ENCODE measurements at places on chromosomes 1 and 21.

- DNase-seq, result no peak
These were observed 950 bp upstream of the INKA2 start for GRCh38 chr1:111739925-111740765.

DNA sequence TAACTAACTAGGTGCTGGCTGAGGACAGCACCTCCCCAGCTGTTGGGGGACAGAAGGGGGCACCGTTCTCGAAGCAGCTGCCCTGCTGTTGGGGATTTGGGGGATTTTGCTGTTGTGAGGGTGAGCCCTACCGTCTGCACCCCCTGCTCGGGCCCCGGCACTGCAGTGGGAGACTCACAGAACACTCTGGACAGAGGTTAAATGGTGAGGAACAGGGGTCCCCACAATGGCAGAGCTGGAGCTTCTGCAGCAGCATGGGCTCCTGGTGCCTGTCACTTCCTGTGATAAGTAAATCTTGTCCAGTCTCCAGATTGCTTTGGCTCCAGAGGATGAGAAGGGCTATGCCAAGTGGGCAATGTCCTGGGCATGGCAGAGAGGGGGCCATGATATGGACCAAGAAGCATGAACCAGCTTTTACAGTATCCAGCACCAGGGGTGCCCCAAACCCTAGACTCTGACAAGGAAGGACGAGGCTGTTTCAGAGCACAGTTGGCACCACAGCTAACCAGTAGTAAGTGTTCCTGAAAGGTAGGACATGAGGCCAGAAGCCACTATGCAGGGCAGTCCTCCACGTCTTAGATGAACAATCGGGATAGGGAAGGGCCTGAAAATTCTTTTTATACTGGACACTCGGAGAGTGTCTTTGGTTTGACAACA, 365.1 kb upstream of the VAMP3 start:
- DNase-seq, result no peak

- no peak for DNase-seq
These were observed 198.9 kb downstream of the NTNG1 start for GRCh38 chr1:107339775-107340174.

DNA sequence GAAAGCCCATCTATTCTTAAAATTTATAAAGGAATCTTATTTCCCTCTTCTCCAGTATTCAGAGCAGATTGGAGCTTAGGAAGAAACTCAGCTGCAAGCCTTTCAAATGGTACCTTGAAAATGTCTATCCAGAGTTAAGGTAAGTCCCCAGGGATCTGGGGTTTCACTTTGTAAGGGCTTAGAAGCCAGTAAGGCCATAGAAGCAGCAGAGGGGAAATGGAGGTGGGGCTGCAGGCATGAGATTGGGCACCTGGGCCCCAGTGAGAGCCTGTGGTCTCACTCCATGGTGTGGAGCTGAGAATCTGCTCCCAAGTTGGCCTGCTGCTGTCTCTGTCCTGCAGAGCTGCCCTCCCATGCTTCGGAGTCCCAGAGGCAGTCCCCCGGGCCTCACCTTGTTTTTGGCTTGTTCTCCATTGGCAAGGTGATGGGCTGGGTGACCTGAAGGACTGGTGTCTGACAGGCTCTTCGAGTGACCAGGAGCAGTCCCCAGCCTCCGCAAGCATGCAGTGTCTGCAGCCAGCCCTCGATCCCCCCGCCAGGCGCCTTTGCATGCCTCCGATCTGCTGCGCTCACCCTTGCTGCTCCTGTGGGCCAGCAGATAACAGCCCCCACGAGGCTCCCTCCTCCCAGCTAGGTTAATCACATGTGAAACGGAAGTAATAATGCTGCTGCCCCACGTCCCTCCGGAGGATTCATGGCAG, 163.1 kb downstream of the PGBD5 start:
- DNase-seq, result no peak

- DNase-seq, result no peak
These were observed 132.5 kb downstream of the PEX14 start for GRCh38 chr1:10607228-10607627.

- DNase-seq, result no peak
These were observed 136.6 kb upstream of the ZNF648 start for GRCh38 chr1:182198006-182198605.

DNA sequence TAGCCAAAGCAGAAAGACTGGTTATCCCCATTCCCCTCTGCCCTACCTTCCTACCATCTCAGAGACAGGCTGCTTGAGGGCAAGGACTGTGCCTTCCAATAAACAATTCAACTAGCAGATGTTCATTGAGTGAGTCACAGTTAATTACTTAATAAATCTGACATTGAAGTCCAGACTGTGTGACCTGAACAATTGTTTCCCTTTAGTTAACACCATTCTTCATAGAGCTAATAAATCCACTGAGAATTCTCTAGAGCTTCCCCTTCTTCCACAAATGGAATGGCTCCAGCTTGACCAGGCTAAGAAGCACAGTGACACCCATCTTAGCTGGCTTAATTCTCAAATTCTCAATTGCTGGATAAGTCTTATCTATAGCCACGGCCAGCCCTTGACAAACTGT, 61.9 kb upstream of the GJA5 start:
- DNase-seq, result no peak

- DNase-seq, result peak; percentile 96
These were observed 9.1 kb downstream of the LMNA start for GRCh38 chr1:156123356-156124196.

- DNase-seq, result no peak
These were observed 205.9 kb downstream of the DSCAM start for GRCh38 chr21:40641042-40641441.

GRCh38 chr1:72637593-72637992, 355.3 kb upstream of the NEGR1 start:
- no peak for DNase-seq

GRCh38 chr1:84370831-84371394, 27.4 kb upstream of the DNASE2B start:
- DNase-seq, result peak; percentile 50

DNA sequence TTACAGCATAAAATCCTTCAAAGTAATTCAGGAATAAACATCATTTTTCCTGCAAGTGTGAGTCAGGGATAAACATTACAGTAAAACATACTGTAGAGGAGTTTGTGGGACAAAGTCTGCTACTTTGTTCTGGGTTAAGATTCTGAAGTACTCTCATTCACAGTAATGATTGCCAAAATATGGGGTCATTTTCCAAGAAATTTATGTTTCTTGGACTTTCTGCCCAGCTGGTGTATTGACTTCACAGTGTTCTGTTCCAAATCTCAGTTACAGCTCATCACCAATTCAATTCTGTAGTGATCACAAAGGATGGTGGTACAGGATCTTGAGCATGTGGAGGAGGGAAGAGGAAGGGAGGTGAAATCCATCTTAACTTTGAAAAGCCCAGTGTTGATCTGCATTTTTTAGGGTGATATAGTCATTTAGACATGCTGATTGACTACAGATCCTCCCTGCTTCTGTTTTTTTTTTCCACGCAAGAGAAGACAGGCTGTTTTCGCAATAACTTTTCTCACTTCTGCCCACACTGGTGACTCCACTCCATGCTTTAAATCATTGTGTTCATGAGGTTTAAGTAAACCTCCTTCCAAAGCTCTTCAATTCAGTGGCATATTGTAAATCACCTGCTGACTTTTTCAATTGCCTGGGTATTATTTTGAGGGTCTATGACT, 60.4 kb upstream of the C1orf53 start:
- DNase-seq, result no peak

DNA sequence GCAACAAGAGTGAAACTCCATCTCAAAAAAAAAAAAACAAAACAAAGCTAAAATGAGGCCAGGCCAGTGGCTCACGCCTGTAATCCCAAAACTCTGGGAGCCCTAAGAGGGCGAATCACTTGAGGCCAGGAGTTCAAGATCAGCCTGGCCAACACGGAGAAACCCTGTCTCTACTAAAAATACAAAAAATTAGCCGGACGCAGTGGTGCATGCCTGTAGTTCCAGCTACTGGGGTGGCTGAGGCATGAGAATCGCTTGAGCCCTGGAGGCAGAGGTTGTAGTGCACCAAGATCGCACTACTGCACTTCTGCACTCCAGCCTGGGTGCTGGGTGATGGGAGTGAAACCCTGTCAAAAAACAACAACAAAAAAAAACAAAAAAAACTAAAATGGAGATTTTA, 191.2 kb upstream of the SGIP1 start:
- no peak for DNase-seq

DNA sequence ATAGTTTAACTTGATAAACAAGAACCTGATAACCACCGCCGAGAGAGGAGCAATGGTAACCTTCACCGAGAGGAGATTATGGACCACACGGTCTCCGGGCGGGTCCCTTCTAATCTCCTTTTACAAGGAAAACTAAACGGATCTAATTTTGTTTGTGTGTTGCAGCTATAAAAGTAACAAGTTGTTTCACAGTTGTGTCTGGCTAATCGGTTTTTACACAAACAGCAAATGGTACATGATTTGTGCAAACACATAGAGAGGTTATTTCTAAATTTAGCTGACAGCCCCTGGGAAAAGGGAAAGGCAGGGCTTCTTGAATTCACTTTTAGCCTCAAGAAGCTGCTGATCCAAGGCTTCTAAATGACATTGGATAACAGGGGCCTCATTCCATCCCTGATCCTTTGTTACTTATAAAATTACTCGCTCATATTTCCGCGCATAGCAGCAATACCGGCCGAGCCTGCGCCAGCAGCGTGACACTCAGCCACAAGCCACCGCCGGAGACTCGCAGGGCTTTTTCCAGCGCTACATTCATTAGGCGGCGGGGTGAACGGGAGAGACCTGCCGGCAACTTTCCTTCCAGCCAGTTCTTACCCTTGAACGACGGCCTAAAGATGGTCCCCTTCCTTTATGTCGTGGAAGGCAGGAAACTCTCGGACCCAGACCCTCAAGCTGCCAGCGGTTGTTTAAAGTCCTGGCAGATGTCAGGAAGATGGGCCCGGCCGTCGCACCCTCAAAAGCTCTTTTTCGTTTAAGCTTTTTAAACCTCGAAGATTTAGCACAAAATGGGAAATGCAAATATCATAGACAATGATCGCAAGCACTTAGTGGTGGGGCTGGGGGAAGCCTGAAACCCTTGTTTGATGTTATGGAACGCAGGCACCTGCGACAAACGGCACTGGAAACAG, 4.4 kb downstream of the FOXD3 start:
- DNase-seq, result no peak

GRCh38 chr1:36669262-36669661, 186.5 kb upstream of the CSF3R start:
- DNase-seq, result no peak

DNA sequence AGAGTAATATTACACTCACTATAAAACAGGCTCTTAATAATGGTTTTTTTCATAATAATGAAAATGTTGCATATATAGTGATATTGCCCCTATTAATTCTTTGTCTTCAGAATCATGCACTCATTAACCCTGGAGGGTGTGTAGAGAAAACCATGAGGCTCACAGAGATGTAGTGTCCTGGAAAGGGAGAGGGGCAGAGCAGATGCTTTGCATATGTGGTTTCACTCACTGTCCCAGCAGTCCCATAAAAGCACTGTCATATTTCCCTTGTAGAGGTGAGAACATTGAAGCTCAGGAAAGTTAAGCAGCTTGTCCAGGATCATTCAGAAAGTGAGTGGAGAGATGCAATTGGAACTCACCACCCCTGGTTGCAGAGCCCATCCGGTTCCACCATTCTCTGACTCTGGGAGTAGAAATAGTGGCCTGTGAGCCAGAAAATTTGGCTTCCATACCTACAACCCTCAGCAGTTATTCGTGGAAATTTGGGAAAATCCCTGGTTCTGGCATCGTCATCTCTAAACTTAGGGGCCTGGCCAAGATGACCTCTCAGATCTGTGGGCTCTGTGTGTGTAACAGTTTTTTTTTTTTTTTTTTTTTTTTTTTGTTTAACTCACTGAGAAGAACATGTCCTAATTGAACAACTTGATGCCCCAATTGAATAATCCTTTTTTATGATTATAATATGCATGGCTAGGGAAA, 86.4 kb downstream of the RGL1 start:
- DNase-seq, result no peak

DNA sequence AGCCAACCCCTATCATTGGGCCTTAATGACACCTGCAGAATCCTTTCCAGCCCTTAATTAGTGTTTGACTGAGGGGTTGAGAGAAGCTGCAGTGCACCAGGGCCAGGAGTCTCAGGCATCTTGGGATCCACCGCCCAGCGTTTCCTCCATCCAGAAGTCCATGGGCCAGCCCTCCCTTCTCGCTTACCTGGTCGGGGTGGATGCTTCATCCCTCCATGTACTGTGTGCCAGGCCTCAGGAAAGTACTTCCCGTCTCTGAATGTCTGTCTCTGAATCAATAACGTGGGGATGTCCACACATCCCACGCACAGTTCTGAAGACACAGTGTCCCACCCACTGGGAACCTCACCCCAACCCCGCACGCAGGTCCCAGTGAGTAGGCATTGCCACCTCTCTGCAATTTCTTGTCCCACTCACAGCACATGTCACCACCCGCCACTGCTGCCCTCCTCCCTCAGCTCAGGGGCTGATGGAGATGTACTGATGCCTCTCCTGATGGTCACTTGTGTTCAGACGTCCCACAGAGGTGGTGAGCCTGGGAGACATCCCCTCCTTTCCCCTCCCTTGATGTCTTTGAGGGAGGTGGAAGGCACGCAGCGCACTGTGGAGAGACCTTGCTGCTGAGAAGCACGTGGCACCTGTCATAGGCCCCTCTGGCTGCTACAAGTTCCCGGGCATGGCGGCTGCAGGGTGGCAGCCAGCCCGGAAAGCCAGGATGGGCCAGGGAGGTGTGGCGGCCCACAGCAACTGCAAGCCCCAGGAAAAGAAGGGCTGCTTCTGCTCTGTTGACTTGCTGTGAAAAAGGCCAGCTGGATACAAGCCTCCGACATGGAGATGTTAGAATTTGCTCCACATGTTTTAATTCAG, 29.4 kb upstream of the PRSS38 start:
- DNase-seq, result no peak

GRCh38 chr1:16189921-16190621, 22.4 kb downstream of the ARHGEF19 start:
- no peak for DNase-seq

DNA sequence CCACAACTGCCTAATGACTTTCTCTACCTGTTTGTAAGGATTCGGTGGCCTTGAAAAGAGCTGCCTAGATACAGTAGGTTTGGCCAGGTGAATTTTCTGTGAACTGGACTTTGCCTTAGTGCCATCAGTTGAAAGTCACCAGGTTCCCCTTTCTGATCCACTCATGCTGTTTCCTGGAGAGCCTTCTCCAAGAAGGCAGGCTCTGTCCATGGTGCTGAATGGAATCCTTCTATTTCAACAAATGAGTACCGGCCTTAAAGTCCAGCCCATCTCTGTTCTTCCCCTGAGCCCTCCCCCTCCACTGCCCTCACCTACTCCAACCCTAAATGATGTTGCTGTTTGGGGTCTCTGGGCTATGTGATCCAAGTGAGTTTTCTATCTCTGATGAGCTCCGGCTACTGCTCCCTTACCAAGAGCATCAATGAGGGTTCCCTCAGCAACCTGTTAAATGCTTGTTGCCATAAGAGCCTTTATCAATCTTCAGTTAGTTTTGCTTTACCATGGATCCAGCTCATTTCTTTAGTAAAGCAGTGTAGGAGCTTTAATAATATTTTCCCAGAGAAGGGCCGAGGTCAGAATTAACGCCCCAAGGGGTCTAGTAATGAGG, 500.4 kb downstream of the PTPRU start:
- DNase-seq, result no peak
